ENCODE measurements at places on chromosomes 5 and 9. TPM values are rescaled to one million over a fixed set of nuclear protein-coding genes. Genes with fewer than 3 reads are reported as not detected.

The OR1N1 gene
- not detected for total RNA-seq

The IFNA13 gene
- not detected for total RNA-seq

The GLDC gene
- total RNA-seq = 7.4 TPM

The PCDHGC5 gene
- total RNA-seq = 1.6 TPM

The PCDHGA10 gene
- 23.6 TPM for total RNA-seq

The CNTLN gene
- total RNA-seq = 4.4 TPM

The OR13F1 gene
- not detected for total RNA-seq

Measured in suprapubic skin (tissue), 4 donors.